NK-92 treated with Interleukin-12 subunit alpha and Interleukin-12 subunit beta, amount 100 ng/mL, for 24 hours (cell line): ENCODE measurements at places on chromosomes 5 and 9.

GRCh38 chr9:95752129-95752731, 123.3 kb upstream of the ERCC6L2 start:
- DNase-seq: no peak

- DNase-seq: no peak
Observed at GRCh38 chr5:164336906-164337305, 831.5 kb downstream of the MAT2B start.

DNA sequence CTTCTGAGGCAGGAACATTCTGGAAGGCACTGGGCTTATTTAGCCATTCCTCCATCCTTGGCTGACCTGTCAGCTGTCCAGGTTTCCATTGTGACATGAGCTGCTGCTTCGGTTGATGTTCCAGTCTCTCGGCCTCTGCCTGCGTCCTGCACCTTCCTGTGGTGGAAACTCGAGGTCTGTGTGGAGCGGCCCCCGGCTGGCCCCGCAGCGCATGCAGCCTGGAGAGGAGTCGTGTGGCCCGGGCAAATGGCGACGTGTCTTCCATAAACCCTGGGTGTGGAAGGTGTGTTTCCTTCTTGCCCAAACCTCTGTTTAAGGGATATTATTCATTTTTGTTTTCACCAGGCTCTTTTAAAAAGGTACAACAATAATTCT, 36.5 kb upstream of the SLC9A3 start:
- no peak for DNase-seq

- no peak for DNase-seq
Observed at GRCh38 chr9:34782372-34782771, 72.4 kb upstream of the CCL21 start.

DNA sequence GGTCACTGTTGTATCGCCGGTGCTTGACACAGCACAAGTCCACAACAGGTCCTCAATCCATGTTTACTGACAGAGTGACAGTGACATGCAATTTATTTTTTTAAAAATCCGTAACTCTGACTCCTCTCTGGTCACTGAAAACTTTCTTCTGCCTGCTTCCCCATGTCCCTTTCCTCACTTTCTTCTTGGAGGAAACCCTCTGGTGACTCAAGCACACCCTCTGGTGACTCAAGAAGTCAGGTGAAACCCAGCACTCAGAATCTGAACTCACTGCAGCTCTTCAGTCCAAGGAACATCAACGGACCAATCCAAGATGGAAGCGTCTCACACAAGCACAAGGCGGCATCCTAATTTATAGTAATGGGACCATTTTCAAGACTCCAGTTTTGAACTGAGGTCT, 245.9 kb downstream of the FSTL4 start:
- DNase-seq: no peak

DNA sequence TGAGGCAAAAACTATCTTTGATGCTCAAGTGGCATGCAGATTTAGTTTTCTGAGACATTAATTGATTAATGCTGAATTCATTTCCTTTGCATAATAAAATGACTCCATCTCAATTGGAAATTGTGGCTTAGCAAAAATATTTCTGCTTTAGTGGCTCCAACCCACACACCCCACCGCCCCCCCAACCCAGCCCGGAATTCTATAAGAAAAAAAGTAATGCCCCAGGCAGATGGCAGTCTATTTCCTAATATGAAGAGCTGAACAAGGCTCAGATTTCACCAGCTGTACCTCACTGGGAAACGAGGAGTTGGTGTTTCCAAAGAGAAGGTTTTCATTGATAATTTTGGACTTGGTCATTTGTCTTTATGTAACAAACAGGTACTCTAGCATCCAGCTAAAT, 182.1 kb downstream of the FBN2 start:
- no peak for DNase-seq

- DNase-seq: no peak
Observed at GRCh38 chr9:2916382-2916985, 72.6 kb upstream of the PUM3 start.

GRCh38 chr5:56291661-56292374, 58.7 kb upstream of the ANKRD55 start:
- DNase-seq: no peak

DNA sequence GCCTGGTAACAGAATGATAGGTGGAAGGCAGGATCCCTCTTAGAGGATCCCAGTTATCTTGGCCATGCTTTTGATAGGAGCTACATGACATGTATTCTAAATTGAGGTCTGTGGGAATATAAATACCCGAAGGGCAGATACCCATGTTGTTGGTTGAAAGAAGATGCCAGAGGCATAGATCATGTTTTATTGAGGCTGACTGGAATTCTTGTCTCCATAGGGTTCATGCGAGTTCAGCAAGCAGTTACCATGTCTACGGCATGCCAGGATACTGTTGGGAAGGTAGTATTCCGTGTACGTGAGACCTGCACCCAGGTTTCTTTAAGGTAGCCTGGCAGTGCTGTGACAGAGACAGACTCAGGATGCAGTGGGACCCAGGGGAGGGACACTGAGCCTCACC, 230.7 kb downstream of the NR3C1 start:
- no peak for DNase-seq

DNA sequence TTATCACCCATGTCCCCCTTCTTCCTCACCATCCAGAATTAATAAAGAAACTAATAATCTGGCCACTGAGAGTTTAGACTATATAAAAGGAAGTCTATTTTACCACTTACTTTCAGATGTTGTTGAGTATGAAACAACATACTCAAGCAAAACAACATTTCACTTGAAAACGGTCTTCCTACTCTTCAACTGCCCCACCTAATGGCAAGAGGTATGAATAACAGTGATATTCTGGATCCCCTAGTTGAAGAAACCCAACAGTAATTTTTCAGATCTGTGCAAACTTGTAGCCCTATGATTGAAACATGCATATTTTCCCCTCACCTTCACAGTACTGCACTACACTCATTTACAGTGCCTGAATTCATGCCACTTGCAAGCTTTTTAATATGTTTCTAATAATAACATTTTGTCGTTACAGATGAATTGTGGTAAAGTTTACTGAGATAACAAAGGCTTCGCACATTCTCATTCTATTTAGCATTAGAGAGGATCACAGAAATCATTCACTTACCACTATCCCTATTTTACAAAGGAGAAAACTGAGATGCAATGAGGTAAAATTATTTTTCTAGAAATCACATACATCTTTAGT, 267.9 kb upstream of the PDE4D start:
- DNase-seq: no peak

- no peak for DNase-seq
Observed at GRCh38 chr9:8085986-8086385, 286.4 kb upstream of the DMAC1 start.

GRCh38 chr9:95246547-95246946, 71.0 kb downstream of the FANCC start:
- no peak for DNase-seq

DNA sequence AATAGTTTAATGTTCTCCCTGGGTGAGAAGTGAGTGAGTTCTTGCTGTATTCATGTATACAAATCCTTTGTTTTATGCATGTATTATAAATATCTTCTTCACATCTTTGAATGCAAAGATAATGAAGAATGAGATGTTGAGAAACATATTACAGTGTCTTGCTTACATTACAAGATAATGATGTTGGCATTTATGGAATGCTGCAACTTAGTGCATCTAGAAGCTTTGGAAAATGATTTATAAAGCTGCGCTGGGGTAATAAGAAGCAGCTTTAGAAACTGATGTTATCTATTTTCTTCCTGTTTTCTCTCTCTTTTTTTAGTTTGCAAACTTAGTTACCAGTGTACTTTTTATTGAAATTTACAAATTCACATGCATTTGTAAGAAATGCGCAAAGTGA, 673.4 kb downstream of the KCTD16 start:
- no peak for DNase-seq

GRCh38 chr9:127013597-127013996, 99.0 kb downstream of the RALGPS1 start:
- DNase-seq: no peak

- DNase-seq: no peak
Observed at GRCh38 chr5:62139741-62140140, 166.3 kb upstream of the KIF2A start.

DNA sequence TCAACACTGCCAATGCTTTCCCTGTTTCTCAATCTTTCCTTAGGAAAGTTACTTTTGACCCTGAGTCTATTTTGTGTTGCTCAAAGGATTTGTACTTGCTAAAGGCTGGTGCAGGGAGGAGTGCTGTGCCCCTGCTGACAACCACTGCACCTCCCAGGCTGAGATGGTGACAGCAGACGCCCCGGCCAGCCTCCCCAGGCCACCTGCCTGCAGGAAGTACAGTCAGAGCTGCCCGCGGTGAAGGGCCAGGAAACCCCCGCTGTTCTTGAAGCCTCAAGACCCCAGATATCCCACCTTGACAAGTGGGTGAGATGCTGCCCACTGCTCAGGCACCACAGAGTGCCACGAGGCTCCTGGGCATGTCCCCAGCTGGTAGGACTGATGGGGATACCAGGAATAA, 44.2 kb upstream of the CKMT2 start:
- DNase-seq: no peak

DNA sequence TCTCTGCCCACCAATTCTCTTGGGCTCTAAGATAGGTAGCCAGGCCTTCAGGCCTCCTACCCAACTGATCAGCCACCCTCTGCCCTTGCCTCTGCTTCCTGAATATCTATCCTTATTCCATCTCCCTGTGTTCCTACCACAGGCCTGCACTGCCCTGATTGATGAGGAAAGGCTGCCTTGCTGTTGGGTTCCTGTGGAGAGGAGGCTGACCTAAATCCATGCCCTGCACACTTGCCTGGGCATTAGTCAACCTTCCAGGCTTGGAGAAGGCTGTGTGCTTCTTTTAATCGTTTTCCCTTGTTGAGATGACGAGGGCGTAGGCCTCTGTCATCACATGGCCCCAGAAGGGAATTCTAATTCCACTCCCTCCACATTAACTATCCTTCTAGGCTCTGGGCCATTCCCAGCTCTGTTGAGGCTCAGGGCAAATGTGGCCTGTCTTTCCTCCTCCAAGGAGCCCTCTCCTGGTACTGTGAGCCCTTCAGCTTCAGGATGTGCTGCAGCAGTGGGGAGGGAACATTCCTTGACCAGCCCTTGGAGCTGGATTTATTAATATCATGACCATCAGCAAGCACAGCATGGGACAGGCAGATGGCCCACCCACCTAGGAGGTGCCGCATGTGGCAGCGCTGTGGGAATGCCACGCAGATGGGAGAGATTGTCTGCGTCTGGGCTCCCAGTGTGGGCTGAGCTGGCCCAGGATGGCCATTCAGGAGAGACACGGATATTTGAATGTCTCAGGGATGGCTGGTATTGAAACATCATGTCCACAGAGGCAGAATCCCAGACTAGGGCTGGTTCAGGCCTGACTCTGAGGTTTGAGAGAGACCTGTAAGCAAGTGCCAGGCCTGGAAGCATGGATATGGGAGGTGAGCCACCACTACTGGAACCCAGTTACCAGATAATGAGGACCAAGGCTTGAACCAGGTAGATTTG, 40.9 kb downstream of the ANGPTL2 start:
- DNase-seq: no peak

GRCh38 chr9:21796768-21797167, 5.7 kb upstream of the MTAP start:
- DNase-seq: no peak

DNA sequence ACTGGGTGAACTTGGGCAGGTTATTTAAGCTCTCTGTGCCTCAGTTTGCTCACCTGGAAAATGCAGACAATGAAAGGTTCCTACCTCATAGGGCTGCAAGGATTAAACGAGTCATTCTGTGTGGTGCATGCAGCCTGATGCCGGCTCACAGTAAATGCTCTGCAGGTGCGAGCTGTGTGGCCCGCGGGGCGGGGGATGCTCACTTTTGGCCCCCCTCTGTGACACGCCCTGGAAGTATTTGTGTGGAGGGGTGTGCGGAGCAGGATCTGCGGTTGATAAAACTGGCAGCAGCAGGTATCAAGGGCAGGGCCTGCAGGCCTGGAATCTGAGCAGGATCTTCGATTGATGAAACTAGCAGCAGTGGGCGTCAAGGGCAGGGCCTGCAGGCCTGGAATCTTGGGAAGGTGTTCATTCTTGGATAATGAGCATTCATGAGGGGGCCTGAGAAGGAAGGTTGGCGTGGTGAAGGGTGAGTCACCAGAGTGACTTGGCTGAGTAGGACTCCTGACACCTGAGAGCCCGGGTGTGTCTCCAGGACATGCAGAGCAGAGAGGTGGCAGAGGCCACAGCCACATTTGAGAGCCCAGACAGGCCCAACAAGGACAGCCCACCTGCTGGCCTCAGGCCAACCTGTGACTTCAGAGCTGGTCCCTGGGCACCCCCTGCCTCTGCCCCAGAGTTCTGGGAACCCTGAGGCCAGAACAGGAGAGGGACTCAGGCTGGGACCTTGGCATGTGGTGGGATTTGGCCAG, 11.9 kb downstream of the UNC5A start:
- DNase-seq: no peak

DNA sequence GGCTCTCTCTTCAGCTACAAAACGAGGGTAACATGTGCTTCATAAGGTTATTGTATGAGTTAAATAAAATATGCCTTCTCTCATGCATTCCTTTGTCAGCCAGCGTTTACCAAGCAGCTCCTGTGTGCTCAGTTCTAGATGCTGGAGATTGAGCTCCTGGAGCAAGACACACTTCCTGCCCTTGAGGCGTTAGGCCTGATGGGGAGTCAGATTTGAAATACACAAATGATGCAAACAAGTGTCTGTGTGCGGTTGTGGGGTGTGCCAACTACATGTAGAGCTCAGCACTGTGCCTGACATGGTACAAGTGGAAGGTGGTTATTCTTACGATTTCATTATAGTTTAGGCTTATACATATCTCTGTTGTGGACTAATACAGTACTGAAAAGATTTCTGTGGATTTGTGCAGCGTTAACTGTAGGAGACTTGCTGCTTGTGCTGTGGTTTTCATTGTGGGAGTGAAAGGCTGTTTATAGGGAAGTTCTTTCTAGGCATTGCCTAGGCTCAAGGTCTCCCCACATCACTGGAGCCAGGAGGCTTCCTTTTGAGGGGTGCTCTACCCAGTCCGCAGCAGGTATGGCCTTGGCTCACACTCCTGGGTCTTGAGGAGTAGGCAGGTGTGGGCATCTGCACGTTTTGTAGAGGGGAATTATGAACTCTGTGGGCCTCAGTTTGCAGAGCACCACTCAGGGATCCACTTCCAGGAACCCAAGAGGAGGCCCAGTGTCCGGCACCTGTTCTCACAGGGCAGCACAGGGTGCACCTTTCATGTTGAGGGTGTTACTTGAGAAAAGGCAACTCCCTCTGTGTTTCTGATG, 39.8 kb upstream of the ANGPTL2 start:
- no peak for DNase-seq
